Ascending aorta (tissue), 2 donors: ENCODE measurements at places on chromosomes 4 and X.

GRCh38 chr4:163858515-163858914 lies 364.0 kb downstream of the TMA16 start:
- no peaks in the 10 kb centered on the region for H3K36me3 ChIP-seq
- H3K4me3 ChIP-seq: no peak overlapping the region
- no peak for DNase-seq
- no peaks in the 10 kb centered on the region for H3K4me1 ChIP-seq
- H3K27ac ChIP-seq: no peak overlapping the region
- H3K27me3 ChIP-seq: no peaks in the 10 kb centered on the region

DNA sequence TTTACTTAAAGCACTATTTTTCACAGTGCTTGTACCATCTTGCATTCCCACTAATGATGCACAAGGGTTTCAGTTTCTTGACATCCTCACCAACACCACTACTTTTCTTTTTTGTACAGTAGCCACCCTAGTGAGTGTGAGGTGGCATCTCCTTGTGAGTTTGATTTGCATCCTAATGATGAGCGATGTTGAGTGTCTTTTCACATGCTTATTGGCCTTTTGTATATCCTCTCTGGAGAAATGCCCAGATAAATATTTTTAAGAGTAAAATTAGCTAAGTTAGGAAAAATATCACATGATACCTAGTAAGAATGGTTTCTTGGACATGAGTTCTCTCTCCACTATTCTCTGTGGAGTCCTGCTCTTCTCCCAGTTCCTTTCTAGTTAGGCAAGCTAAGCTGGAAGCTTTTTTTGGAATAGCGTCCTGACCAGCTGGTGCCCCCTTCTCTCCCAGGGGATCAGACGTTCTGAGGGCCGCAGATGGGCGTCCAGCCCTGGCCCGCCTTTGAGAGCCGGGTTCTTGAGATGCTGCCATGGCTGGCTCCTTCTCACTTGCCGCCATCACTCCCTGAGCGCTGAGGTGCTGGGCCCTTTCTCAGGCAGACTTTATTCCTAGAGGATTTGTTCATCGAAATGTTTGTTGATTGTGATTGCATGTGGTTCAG lies 132.1 kb downstream of the ARHGAP10 start:
- peaks cover 47% of the 10 kb centered on the region for H3K36me3 ChIP-seq
- no peaks in the 10 kb centered on the region for H3K27me3 ChIP-seq
- H3K27ac ChIP-seq: peak overlapping the region; percentile 80
- no peak overlapping the region for H3K4me3 ChIP-seq
- no peak for DNase-seq
- peaks cover 51% of the 10 kb centered on the region for H3K4me1 ChIP-seq

DNA sequence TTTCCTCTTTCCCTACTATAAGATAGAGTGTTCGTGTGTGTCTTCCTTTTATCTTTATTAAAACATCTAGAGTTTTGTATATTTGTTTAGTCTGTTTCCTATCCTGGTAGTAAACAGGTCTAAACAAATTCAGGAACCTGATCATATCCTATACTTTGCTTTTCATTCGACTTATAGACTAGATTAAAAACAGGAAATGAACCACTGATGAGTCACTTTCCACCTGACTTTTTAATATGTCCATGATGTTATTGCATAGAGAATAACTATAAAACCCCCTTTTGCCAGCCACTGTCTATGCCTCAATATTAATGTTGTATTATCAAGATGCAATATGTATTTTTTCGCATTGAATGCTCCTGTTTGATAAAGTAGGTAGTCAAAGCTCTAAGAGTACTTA lies 1794.0 kb downstream of the STIM2 start:
- no peak overlapping the region for H3K27ac ChIP-seq
- no peak for DNase-seq
- no peaks in the 10 kb centered on the region for H3K4me1 ChIP-seq
- H3K36me3 ChIP-seq: no peaks in the 10 kb centered on the region

- no peaks in the 10 kb centered on the region for H3K4me1 ChIP-seq
- DNase-seq: no peak
- no peaks in the 10 kb centered on the region for H3K36me3 ChIP-seq
- H3K27me3 ChIP-seq: no peaks in the 10 kb centered on the region
- no peak overlapping the region for H3K27ac ChIP-seq
- H3K4me3 ChIP-seq: no peak overlapping the region
These were observed 312.8 kb upstream of the EPHA5 start for GRCh38 chr4:65983061-65983460.

GRCh38 chrX:53077207-53078197 lies 4.7 kb upstream of the TSPYL2 start:
- no peak overlapping the region for H3K4me3 ChIP-seq
- no peaks in the 10 kb centered on the region for H3K4me1 ChIP-seq
- no peak overlapping the region for H3K27ac ChIP-seq
- no peaks in the 10 kb centered on the region for H3K27me3 ChIP-seq
- no peaks in the 10 kb centered on the region for H3K36me3 ChIP-seq
- no peak for DNase-seq

- DNase-seq: no peak
- no peak overlapping the region for H3K27ac ChIP-seq
- no peak overlapping the region for H3K4me3 ChIP-seq
- H3K36me3 ChIP-seq: peaks cover 19% of the 10 kb centered on the region
These were observed 15.3 kb downstream of the RAB33B start for GRCh38 chr4:139469216-139469615.

DNA sequence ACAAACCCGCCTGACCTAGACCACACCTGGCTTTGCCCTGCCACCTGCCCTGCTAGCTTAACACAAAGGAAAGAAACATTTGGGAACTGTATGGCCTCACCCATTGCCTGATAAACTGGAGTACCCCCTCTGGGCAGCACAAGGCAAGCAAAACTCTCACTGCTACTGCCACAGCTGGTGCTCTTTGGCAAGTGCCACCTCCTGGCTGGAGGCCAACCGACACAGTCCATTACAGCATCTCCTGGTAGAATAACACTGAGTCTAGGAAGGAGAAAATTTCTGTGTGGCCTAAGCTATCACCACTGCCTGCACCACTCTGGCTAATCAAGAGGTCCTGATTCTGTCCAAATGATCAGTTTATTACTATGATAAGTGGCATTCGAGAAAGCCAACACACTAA lies 18.9 kb upstream of the SPANXN3 start:
- H3K27me3 ChIP-seq: no peaks in the 10 kb centered on the region
- H3K4me1 ChIP-seq: no peaks in the 10 kb centered on the region
- no peak for DNase-seq
- no peak overlapping the region for H3K4me3 ChIP-seq

- H3K4me1 ChIP-seq: no peaks in the 10 kb centered on the region
- no peaks in the 10 kb centered on the region for H3K27me3 ChIP-seq
- H3K4me3 ChIP-seq: no peak overlapping the region
- no peaks in the 10 kb centered on the region for H3K36me3 ChIP-seq
These were observed 1499.4 kb upstream of the PCDH7 start for GRCh38 chr4:29220761-29221160.

- H3K27me3 ChIP-seq: no peaks in the 10 kb centered on the region
- DNase-seq: no peak
- H3K36me3 ChIP-seq: peaks cover 64% of the 10 kb centered on the region
- H3K27ac ChIP-seq: no peak overlapping the region
- no peaks in the 10 kb centered on the region for H3K4me1 ChIP-seq
- no peak overlapping the region for H3K4me3 ChIP-seq
These were observed 20.8 kb downstream of the FGFR3 start for GRCh38 chr4:1813915-1814314.

DNA sequence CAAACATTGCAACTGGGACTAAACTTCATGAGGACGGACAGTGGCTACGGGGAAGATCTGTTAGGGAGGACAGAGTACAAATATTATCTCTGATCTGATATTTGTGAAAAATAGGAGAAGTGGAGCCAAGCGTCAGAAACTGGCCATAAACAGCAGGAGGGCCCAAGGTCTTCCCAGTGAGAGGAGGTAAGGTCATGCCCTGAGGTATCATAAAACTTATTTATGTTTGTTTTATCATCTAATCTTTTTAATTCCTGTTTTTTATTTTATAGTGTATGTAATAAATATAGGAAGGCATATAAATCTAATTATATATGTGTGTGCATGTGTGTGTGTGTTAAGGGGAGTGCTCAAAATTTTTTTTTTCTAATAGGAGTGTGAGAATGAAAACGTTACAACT lies 51.8 kb downstream of the RAI2 start:
- no peaks in the 10 kb centered on the region for H3K27me3 ChIP-seq
- no peaks in the 10 kb centered on the region for H3K36me3 ChIP-seq
- no peaks in the 10 kb centered on the region for H3K4me1 ChIP-seq
- no peak for DNase-seq
- no peak overlapping the region for H3K27ac ChIP-seq
- no peak overlapping the region for H3K4me3 ChIP-seq

GRCh38 chr4:111639876-111640275 lies 505.4 kb upstream of the FAM241A start:
- no peaks in the 10 kb centered on the region for H3K4me1 ChIP-seq
- no peak overlapping the region for H3K4me3 ChIP-seq
- DNase-seq: no peak
- no peak overlapping the region for H3K27ac ChIP-seq

GRCh38 chr4:147760695-147761094 lies 28.8 kb downstream of the ARHGAP10 start:
- H3K4me3 ChIP-seq: no peak overlapping the region
- H3K4me1 ChIP-seq: peaks cover 49% of the 10 kb centered on the region

- H3K4me1 ChIP-seq: no peaks in the 10 kb centered on the region
- DNase-seq: no peak
- H3K4me3 ChIP-seq: no peak overlapping the region
These were observed 104.2 kb downstream of the ANK2 start for GRCh38 chr4:113153529-113154101.

DNA sequence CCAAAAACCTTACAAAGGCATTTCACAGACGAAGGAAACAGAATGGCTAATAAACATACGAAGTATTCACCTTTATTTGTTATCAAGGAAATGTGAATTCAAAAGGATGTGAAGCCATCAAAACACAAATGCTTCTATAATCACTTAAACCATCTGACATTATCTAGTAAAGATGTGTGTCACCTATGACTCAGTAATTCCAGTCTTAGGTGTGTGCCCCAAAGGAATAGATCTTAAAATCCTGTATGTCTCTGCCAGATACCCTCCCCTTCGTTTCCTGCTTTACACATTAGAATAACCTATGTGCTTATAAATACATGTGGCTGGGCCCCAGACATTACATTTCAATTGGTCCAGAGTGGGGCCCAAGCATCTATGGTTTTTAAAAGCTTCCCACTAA lies 41.8 kb upstream of the CEP135 start:
- H3K4me3 ChIP-seq: no peak overlapping the region
- peaks cover 26% of the 10 kb centered on the region for H3K36me3 ChIP-seq
- no peaks in the 10 kb centered on the region for H3K4me1 ChIP-seq
- H3K27me3 ChIP-seq: no peaks in the 10 kb centered on the region
- DNase-seq: no peak

DNA sequence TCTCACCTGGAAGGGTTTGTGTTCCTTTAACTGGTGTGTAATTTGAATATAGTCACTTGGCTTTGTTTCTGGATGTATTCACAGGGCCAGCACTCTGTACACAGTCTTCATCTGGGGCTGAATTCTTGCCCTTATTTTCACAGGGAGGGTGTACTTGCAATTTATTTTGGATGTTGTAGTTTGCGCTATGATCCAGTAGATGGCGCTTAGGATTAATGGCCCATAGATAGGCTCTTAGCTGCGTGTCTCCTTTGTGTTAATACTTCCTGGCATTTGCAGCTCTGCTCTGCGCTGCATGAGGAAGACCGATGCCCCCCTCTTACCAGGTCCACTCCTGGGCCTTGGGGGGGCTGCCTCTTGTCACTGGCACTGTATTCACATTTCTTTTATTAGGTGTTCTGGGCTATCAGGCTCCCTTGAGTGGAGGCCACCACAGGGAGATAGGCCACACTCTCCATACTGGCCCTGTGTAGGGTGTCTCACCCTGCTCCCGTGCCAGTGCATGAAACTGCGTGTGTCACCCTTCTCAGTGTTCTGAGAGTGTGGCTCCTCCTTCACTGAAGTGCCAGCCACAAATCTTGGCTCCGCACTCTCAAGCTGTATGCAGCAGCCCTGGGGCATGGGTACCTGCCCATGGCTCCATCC lies 562.2 kb downstream of the ZIC3 start:
- H3K4me3 ChIP-seq: no peak overlapping the region
- no peak overlapping the region for H3K27ac ChIP-seq
- H3K36me3 ChIP-seq: no peaks in the 10 kb centered on the region
- no peak for DNase-seq

- no peak for DNase-seq
- H3K27ac ChIP-seq: no peak overlapping the region
- H3K36me3 ChIP-seq: no peaks in the 10 kb centered on the region
- H3K27me3 ChIP-seq: no peaks in the 10 kb centered on the region
These were observed 29.8 kb upstream of the TMEM150C start for GRCh38 chr4:82591592-82591991.

DNA sequence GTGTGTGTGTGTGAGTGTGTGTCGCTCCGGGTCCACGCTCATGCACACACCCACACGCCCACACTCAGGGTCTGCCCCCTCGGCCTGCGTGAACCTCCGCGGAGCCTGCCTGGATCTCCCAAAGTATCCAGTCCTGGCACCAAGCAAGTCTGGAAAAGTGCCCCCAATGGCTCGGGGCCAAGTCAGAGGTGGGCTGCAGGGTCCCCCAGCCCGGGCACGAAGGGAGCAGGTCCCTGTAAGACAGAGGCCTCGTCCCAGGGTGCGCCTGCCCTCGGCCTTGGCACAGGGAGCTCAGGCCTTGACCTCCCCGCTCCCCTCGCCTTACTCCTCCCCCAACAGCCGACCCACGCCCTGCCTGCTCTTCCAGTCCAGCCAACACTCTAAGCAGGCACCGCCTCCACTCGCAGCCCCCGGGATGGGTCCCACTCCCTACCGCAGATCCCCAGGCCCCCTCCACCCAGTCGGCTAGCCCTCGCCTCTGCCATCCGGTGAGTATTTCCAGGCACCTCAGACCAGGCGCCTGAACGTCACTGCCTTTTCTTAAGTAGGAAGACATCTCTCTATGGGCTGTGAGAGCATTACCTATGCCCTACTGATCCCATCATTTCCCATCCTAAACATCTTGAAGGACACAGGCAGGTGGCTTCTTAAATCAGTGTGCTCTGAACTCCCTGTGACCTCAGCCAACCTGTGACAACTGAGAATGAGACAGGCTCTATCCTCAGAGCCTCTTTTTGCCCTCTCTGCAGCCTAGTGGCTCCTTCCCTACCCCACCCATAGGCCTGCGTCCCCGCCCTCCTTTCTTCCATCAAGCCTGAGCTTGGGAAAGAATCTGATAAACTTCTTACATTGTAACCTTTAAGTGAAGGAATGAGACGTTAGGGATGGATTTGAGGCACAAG lies 704 bp downstream of the FAM114A1 start:
- no peaks in the 10 kb centered on the region for H3K36me3 ChIP-seq
- DNase-seq: peak; percentile 76
- peak overlapping the region; percentile 96 for H3K27ac ChIP-seq
- H3K4me3 ChIP-seq: peak overlapping the region; percentile 83

DNA sequence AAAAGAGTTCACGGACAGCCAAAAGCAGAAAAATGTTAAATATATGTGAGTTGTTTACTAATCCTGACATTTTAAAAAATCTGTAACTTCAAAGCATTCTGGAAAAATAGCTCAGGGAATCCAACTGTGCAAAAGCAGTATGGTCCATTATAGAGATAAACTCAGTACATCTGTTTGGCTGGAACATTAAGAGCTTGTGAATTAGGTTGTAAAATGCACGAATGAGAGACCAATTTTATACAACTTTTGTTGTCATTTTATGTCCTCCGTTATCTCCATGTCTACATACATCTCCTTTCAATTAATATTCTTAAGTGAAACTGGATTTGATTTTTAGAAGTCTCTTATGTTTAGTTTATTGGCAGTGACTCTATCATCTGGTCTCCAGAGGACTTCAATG lies 367.0 kb upstream of the ATOH1 start:
- DNase-seq: no peak
- H3K27me3 ChIP-seq: no peaks in the 10 kb centered on the region
- H3K4me1 ChIP-seq: no peaks in the 10 kb centered on the region
- H3K27ac ChIP-seq: no peak overlapping the region
